ENCODE measurements at places on chromosomes 3 and 15. TPM values are rescaled to one million over a fixed set of nuclear protein-coding genes. Genes with fewer than 3 reads are reported as not detected.

ZNF662 gene
- not detected for total RNA-seq

SLC38A3 gene
- total RNA-seq, result 0.12 TPM

PPP1R14D gene
- not detected for total RNA-seq

SGO1 gene
- total RNA-seq, result 15.4 TPM

COL8A1 gene
- total RNA-seq, result not detected

ADPRH gene
- total RNA-seq, result 3.0 TPM

HYAL1 gene
- 0.43 TPM for total RNA-seq

TMC3 gene
- total RNA-seq, result not detected

RTP3 gene
- total RNA-seq, result not detected

MESP1 gene
- total RNA-seq, result 6.8 TPM

LTK gene
- total RNA-seq, result 0.09 TPM

CNTN3 gene
- not detected for total RNA-seq

AP3B2 gene
- 0.61 TPM for total RNA-seq

CHAC1 gene
- 8.9 TPM for total RNA-seq

EID1 gene
- total RNA-seq, result 105 TPM

SYNPR gene
- total RNA-seq, result not detected

MESP2 gene
- total RNA-seq, result 0.24 TPM

CHRFAM7A gene
- 7.1 TPM for total RNA-seq

NR1I2 gene
- not detected for total RNA-seq

All from A549 treated with Hydrocortisone at 1 μM for 4 hours (cell line).